ENCODE measurements at places on chromosomes 13 and 19.

DNA sequence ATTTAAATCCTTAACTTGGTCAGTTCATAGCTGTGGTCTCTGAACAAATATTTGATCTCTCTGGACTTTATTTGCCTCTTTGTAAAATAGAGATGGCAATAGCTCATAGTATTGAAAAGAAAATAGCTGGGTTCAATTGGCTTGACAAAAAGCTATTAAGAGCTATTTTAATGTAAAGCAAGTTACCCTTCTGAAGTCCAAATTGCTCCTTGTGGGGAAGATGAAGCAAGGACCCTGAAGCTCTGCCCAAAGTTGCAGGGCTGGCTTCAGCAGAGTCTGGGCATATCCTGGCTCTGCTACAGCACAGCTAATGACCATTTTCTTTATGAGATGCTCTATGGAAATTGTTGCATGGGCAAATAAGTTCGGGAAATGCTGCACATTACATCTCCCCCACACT, 484.5 kb downstream of the TDRD3 start:
- no peak for DNase-seq

- DNase-seq: no peak
Observed at GRCh38 chr19:46447006-46447405, 18.3 kb upstream of the PNMA8C start.

DNA sequence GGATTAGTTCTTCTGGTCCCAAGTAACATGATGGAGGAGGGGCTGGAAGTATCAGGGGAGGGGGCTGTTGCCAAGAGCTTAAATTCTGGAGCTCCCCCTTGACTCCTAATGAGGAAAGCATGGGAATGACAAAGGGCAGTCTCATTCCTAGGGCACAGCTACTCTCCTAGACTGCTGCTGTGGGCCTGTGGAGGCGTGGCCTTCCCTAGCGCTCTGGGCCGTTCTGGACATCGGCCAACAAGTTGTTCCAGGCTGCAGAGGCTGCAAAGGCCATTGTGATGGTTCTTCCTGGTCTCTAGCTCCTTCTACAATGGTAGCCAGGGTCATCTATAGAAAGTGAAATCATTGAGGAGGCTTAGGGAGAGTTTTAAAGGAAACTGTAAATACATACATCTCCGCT, 916.6 kb downstream of the DIAPH3 start:
- DNase-seq: no peak

DNA sequence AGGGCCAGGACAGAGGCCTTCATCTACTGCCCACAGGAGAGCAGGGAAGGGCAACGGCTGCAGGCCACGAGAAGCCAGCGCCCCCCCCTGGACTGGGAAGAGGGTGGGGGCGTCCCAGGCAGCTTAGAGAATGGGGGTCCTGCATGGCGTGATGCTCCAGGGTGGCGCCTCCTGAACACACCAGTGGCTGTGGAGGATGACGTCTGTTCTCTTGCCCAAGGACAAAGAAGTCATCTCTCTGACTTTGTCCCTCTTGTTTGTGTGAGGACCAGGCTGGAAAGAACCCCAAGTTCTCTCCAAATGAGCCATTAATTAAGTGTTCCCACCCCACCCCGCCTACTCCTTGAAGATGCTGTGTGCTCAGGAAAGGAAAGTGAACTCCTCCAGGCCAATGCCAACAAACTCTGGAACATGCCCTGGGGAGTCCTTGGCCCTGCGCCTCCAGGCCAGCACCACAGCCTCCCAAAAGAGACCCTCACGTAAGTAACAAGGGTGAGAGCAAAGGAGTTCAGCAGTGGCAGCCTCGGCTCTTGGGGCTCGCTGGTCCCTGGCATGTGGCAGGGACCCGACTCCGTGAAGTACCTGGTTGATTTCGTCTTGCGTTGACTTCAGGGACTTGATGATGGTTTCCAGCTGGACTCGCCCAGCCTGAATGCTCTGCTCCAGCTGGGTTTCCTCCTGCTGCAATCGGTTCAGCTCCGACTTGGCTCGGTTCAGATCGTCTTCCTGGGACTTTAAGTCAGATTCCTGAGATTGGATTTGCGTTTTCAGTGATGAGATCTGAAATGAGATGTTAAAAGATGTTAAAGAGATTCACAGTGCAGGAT, 68.4 kb downstream of the EPS15L1 start:
- DNase-seq: no peak

DNA sequence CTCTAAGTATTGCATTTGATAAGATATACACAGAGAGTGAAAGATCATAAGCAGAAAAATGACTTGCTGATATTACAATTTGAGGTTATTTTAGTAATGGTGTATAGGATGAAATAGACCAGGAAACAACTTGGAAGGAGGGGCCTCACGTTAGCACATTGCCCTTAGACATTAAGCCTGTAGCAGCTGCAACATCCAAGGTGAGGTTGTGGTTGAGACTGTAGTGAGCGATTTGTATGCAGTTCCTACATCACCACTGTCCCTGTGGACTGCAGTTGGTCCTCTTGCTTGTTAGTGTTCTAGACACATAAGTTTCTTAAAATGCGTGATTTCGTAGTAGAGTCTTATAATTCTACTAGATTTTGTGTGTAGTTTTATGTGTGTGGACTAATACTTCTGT, 311.3 kb downstream of the ATP8A2 start:
- no peak for DNase-seq

- DNase-seq: peak; percentile 72
Observed at GRCh38 chr19:5547881-5548280, 19.9 kb downstream of the TINCR start.

GRCh38 chr19:54389553-54389952, 24.8 kb upstream of the LAIR1 start:
- no peak for DNase-seq

- DNase-seq: no peak
Observed at GRCh38 chr13:113033054-113033850, 64.2 kb downstream of the MCF2L start.

DNA sequence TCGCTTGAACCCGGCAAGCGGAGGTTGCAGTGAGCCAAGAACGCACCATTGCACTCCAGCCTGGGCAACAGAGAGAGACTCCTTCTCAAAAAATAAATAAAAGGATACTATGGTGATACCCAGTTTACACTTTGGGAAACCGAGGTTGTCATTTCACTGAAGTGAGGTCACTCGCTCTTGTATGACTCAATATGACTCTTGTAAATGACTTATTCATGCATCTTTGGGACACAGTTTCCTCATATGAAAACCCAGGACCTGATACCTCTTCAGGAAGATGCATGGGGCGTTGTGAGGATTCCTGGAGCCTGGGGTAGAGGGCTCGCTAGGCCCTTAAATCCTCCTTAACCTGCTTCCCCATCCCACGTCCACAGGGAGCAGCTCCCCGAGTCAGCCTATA, 4.5 kb downstream of the PSMD8 start:
- no peak for DNase-seq

GRCh38 chr19:16085115-16085514, 8.8 kb downstream of the TPM4 start:
- DNase-seq: no peak

- DNase-seq: no peak
Observed at GRCh38 chr13:75072891-75073290, 409.1 kb downstream of the TBC1D4 start.
